ENCODE measurements at places on chromosomes 6 and 20. TPM values are rescaled to one million over a fixed set of nuclear protein-coding genes. Genes with fewer than 3 reads are reported as not detected.
A peak's percentile ranks its signal among the peaks of the same experiment; 100 is the strongest.

Gene PIM1
- total RNA-seq: 5.0 TPM

DNA sequence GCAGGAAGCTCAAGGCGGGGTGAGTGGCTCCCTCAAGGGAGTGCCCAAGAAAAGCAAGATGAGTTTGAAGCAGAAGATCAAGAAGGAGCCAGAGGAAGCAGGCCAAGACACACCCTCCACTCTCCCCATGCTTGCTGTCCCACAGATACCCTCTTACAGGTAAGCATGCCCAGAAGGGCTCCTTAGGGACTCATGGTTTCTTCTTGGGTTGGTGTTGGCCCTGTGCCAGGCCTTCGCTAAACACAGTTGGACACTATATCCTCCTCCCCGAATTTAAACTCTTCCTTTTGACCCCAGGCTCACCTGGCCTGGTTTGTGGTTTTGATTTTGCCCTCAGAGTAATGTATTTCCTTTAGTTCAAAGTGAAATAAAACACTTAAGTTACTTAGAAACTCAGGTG, 5.1 kb downstream of the BRPF3 start:
- DNase-seq: no peak

- DNase-seq: no peak
Measured at GRCh38 chr6:29675561-29675960, 5.4 kb downstream of the ZFP57 start.

DNA sequence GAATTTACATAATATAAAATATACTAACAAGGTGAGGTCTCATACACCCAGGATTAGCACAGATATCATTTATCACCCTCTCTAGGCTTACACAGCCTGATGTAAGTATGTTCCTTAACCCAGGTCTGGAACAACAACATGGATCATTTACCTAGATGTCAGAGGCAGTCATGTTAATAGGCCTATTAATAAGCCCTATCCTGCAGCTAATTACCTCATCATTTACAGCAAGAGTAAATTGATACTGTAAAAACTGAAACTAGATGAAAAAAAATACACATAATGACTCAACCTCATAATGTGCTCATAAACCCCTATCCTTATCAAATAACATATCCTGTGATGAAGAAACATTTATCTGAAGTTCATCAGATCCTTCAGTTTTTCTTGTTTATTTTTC, 334.3 kb upstream of the MANEA start:
- DNase-seq: no peak

DNA sequence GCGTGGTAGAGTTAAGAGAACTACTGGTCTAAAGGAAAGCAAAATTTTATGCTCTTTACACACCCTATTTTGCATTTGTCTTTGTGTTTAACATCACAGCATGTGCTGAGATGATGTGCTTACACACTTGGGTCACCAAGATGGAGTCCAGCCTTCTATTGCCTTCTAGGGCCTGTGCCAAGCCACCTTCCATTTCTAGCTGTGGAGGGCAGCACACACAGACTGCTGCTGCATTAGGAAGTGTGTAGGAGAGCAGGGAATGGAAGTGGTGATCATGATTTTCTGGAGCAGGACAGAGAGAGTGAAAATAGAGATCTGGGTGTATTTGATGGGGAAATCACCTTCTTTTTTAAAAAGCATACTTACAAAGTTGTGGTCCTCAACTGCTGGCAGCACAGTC, 191.6 kb downstream of the SOX4 start:
- no peak for DNase-seq

- no peak for DNase-seq
Measured at GRCh38 chr6:4282926-4283325, 147.6 kb upstream of the ECI2 start.

Gene CENPB
- total RNA-seq: 147 TPM

- no peak for DNase-seq
Measured at GRCh38 chr6:119463081-119463626, 113.6 kb upstream of the MAN1A1 start.

DNA sequence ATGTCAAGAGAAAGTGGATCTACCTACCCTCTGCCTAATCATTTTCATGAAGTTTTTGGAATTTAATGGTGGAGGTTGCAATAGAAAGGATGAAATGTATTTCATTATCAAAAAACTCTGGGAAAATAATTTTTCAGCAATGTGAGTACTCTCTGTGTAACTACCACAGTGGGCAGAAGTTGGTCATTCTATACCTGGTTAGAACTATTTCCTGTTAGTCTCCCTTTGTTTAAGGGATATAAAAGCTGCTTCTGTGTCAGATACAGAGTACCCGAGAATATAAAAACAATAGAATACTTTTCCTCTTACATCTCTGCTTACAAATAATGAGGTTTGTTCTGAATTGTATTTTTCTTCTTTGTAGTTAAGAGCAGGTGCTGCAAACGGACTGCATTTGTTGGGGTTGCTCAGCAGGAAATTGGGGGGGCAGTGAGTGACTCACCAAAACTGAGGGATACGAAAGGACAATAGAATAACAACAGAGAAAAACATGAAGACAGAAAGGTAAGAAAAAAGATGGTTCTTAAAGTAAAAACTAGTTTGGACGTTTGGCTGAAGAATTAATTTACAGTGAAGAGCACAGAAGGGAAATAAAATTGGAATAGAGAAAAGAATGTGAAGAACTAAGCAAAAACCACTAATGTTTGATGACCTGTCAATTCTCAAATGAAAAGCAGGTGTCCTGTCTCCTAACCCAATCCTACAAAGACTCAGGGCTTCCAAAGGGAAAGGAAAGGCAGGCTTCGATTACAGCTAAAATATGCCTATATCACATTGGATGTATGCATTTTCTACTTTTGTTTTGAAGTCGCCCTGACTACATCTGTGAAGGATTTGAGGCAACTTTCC, 703.1 kb downstream of the RFPL4B start:
- no peak for DNase-seq

Gene NOTCH4
- 18.2 TPM for total RNA-seq

- no peak for DNase-seq
Measured at GRCh38 chr20:48908656-48909319, 12.7 kb upstream of the ARFGEF2 start.

Gene PRPH2
- 0.16 TPM for total RNA-seq

Gene OR2J3
- total RNA-seq: not detected

Gene SCGN
- not detected for total RNA-seq

GRCh38 chr6:75621846-75622245, 20.2 kb downstream of the SENP6 start:
- no peak for DNase-seq

GRCh38 chr6:38495922-38496635, 143.7 kb downstream of the BTBD9 start:
- DNase-seq: no peak

Gene PGC
- not detected for total RNA-seq

DNA sequence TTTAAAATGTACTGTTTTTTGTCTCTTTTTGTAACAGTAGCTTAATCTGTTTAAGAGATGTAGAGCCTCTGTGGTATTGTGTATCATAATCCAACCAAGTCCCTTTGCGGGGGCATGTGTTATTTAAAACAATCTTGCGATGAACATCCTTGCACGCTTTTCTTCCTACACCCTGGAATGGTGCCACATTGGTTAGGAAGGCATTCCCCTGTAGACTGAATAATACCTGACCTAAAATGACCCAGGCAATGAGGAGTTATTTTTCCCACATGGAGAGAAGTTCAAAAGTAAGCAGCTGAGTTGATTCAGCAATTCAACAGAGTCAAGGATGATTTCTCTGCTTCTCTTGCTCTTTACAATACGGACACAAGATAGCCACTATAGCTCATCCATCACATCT, 142.0 kb upstream of the PMEPA1 start:
- no peak for DNase-seq

Gene LRRC1
- total RNA-seq: 0.75 TPM

- DNase-seq: no peak
Measured at GRCh38 chr6:73731285-73731684, 35.3 kb downstream of the CD109 start.

Gene PROKR2
- not detected for total RNA-seq

Gene DPM1
- total RNA-seq: 70.1 TPM

DNA sequence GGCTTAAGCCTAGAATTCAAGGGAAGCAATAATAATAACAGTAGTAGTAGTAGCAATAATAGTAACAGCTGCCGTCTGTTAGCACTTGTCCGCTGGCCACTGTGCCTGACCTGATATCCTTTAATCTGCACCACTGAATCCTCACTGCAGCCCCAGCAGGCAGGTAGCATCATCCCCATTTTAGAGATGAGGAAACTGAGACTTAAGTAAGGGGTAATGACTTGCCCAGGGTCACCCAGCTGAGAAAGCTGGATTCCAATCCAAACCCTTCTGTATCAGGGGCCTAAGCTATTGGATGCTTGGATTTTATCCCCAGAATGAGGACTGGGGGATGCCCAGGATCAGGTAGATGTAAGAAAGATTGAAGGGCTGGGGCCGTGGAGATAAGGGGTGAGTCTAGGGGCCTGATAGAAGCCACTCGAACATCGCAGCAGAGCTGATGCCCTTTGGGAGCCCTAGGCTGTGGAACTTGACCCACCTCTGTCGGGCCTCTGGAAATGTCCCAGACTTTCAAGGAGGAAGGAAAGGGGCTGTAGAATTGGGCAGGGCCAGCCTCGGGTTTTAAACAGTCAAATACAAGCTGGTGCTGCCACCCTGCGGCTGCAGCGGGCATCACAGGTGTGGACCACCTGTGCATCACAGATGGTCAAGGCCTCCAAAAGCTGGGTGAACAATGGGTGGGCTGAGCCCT, 102.1 kb upstream of the MYL9 start:
- DNase-seq: no peak

GRCh38 chr6:144939921-144940320, 654.8 kb downstream of the UTRN start:
- no peak for DNase-seq

DNA sequence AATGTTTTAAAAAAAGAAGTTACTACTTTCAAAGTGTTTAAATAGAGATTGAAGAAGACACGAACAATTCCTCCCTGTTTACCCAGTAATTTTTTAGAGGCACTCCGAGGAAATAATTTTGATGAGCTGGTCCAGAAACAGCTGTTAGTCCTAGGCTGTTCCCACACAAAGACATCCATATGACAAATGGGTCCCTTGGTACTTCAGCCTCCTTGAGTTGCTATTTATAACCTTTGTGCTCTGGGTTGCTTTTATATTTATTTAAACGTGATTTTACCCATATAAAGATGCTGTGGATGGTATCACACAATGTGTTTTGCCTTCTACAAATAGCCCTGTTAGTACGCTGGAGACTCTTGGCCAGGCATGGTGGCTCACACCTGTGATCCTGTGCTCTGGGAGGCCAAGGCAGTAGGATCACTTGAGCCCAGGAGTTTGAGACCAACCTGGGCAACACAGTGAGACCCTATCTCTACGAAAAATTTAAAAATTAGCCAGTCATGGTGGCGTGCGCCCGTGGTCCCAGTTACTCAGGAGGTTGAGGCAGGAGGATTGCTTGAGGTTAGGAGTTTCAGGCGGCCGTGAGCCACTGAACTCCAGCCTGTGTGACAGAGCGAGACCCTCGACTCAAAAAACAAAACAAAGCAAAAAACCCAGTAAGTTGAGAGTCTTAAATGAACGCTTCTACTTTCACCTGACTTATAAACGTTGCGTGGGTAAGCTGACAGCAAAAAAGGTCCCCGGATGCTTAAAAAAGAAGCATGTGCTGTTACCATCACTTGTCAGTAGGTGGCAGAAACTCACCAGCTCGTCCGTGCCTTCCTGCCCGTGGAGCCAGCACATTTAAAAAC, 56.9 kb upstream of the ARMH2 start:
- peak; percentile 31 for DNase-seq

DNA sequence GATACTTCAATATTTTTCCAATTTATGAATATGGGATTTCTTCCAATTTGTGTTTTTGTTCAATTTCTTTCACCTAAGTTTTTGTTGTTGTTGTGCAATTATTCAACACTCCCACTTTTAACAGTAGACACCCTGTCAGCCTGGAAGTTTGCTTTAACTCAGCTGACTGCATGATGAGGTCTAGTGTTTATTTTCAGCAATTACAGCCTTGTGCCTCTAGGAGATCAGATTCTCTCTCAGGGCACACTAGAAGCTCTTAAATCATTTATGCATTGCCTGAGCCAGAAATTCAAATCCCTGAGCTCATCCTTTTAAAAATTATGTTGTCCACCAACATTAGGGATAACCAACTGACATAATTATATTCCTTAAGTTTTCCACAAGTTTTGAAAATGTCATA, 85.7 kb downstream of the MRAP2 start:
- DNase-seq: no peak

Gene EXOC2
- total RNA-seq: 16.4 TPM
